ENCODE measurements at places on chromosomes 2 and 18.

GRCh38 chr2:217478831-217479455, 523.9 kb downstream of the TNS1 start:
- H3K4me1 ChIP-seq = no peaks in the 10 kb centered on the region
- peaks cover 9% of the 10 kb centered on the region for H3K27me3 ChIP-seq
- DNase-seq = no peak
- H3K27ac ChIP-seq = no peak overlapping the region
- no peak overlapping the region for H3K4me3 ChIP-seq
- peaks cover 4% of the 10 kb centered on the region for H3K36me3 ChIP-seq

GRCh38 chr2:191274413-191274815, 29.2 kb downstream of the MYO1B start:
- H3K4me3 ChIP-seq = no peak overlapping the region
- no peak for DNase-seq
- H3K27ac ChIP-seq = no peak overlapping the region

DNA sequence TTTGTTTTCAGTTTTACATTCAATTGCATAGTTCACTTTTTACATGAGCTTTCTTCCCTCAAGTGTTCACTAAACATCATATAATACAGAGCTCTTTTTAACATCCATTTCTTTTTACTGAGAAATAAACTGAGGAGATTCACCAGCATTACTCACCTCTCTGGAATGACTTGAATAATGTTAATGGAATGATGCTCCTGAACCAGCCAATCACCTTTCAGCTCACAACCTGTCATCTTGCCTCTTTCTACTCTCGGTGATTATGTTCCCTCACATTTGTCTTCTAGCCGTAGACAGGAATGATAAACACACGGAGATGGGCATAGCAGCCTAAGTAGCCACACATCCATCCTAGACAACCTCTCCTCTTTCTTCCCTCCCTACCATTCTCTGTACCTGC, 301.7 kb downstream of the PAX3 start:
- H3K27me3 ChIP-seq = no peaks in the 10 kb centered on the region
- no peak overlapping the region for H3K4me3 ChIP-seq
- no peaks in the 10 kb centered on the region for H3K36me3 ChIP-seq
- no peak overlapping the region for H3K27ac ChIP-seq
- H3K4me1 ChIP-seq = no peaks in the 10 kb centered on the region

DNA sequence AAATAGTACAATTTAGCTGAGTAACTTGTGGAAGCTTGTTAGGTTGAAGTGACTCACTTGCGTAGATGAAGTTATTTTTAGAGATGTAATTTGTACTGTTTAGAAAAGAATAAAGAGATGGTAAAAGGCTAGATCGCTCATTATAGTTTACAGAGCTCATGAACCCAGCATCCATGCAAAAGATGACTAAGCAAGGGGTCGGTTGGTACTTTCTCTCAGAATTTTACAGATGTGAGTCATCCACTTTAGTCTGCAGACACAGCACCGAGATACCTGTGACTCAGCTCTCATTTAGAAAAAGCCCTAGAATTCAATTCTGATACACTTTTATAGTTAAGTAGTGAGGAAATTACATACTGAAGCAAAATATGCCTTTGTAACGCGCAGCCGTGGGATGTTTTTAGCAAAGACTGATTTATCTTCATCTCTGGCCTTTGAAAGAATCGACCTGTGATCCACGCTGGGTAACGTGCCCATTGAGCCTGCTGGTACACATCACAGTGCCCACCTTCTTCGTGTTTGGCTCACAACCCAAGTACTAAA, 116.5 kb upstream of the FOSL2 start:
- H3K27ac ChIP-seq = no peak overlapping the region
- no peak overlapping the region for H3K4me3 ChIP-seq
- DNase-seq = no peak
- peaks cover 26% of the 10 kb centered on the region for H3K36me3 ChIP-seq
- peaks cover 23% of the 10 kb centered on the region for H3K4me1 ChIP-seq

DNA sequence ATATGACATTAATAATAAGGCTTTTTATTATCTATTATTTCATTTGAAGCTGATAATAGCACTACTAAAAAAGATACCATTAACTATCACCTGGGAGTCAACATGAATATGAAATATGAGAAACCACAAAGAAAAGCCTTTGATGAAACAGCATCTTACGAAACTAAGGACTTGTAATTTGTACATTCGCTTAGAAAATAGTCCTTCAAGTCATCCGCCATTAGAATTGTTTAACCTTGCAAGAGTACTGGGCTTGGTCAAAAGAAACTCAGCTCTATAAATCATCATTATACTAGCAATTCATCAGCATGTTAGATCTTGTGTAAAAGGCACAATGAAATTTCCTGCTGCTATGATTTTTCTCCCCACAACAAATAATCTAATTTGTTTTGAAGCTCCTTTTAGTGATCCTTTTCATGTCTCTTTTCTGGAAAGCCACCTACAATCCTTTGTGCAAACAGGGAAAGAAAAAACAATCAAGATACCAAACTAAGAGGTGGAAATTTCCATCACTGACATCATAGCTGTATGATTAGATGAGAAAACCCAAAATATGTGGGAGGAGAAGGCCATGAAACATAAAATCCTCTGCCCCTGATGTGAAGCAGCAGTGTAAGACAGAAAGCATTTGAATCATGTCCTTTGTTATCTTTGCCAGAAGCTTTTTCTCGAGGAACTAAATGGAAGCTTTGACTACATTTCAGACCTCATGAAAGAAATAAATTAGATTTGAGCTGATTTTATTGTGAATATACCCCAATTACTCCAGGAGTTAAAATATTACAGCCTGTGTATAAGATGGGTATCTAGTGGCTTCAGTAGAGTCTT, 31.2 kb downstream of the SCN9A start:
- H3K36me3 ChIP-seq = no peaks in the 10 kb centered on the region
- no peaks in the 10 kb centered on the region for H3K27me3 ChIP-seq
- H3K4me1 ChIP-seq = no peaks in the 10 kb centered on the region

DNA sequence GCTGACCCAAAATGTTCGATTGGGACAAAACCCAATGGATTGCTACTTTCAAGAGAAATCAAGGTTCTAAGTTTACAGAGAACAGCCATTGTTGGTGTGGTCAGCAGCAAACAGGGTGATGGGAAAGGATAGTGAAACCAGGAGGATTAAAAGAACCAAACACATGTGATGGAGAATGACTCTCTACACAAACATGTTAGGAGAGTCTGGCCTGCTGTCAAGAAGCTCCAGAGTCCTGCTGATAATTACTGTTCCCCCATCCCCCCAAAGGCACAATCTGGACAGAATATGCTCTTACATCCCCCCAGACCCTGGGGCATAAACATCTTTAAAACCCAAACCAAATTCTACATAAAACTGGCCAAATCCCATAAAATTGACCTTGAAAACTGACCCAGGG, 32.0 kb upstream of the ACYP2 start:
- H3K4me3 ChIP-seq = no peak overlapping the region
- peaks cover 5% of the 10 kb centered on the region for H3K4me1 ChIP-seq
- no peaks in the 10 kb centered on the region for H3K27me3 ChIP-seq
- peaks cover 2% of the 10 kb centered on the region for H3K36me3 ChIP-seq

GRCh38 chr2:207354462-207354861, 175.3 kb upstream of the CREB1 start:
- no peaks in the 10 kb centered on the region for H3K27me3 ChIP-seq
- H3K36me3 ChIP-seq = no peaks in the 10 kb centered on the region
- peaks cover 5% of the 10 kb centered on the region for H3K4me1 ChIP-seq

DNA sequence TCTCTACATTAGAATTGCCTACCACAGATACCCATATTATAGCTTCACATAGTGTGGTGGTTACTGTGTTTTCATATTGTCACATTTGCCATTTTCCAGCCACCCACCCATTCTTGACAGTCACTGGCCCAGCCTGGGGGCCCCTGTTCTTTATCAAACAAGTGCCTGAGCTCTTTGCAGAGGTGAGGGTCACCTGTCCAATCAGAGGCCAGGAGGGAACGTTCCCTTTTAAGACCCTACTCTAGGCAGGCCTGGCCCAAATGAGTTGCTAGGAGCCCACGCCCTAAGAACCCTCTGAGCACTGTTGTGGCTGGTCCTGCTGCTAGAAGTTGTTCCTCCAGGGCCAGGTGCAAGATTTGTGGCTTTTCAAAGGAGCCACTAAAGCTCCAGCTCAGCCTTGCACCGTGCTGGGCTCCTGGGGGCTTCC, 5.2 kb downstream of the IL37 start:
- no peak overlapping the region for H3K27ac ChIP-seq
- DNase-seq = no peak
- peaks cover 4% of the 10 kb centered on the region for H3K27me3 ChIP-seq
- H3K36me3 ChIP-seq = no peaks in the 10 kb centered on the region
- H3K4me3 ChIP-seq = no peak overlapping the region

- no peak for DNase-seq
- H3K27ac ChIP-seq = no peak overlapping the region
- no peak overlapping the region for H3K4me3 ChIP-seq
Observed at GRCh38 chr2:240591226-240591625, 4.7 kb downstream of the CAPN10 start.

DNA sequence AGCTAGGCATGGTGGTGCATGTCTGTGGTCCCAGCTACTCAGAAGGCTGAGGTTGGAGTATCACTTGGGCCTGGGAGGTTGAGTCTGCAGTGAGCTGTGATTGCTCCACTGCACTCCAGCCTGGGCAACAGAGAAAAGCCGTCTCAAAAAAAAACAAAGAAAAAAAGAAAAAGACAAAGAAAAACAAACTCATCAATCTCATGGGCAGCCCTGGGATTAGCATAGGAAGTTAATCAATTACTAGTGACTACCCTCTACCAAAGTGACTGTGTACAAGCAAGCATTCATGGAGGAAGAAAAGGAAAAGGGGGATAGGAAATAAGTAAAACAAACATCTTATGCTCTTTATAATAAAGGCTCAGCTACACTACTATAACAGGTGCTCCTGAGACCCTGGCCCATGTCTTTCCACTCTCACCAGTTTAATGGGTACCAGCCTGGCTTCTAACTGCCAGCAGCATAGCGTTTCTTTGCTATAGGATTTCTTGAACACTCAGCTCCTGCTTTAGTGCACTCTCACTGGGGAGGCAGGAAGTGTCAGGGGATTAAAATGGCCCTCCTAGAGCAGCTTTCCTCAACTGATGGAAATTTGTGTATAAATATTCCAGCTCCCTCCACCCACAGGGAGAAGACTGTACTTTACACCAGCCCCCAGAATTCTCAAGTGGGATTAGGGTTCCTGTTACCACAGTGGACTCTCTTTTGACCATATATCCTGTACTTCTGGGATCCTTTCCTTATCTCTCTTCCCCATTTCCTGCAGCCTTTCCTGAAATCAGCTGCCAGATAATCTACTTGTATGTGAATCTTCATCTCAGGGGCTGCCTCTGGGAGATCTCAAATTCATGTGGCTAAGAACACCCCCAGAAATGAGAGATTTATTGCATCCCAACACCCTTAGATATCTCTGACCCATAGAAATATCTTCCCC, 91.3 kb upstream of the GLS start:
- DNase-seq = no peak
- no peaks in the 10 kb centered on the region for H3K27me3 ChIP-seq
- no peaks in the 10 kb centered on the region for H3K36me3 ChIP-seq
- no peak overlapping the region for H3K27ac ChIP-seq

DNA sequence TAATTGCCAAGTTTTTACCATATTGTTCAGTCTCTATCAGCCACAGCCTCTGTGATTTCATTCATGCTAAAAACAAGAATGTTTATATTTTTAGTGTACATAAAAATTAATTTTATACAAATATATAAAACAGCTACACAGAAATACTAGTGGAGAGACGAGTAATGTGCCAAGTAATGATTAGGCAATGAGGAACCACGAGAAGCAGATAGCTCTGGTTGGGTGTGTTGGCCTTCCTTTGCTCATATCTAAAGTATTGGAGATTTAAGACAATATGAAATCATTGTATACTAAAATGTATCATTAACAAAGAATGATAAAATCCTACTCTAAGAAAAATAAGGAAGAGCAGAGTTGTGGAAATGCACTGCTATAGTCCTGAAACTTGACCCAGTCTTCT, 326.7 kb downstream of the AGAP1 start:
- H3K27ac ChIP-seq = no peak overlapping the region
- no peak for DNase-seq
- H3K36me3 ChIP-seq = no peaks in the 10 kb centered on the region

- peaks cover 8% of the 10 kb centered on the region for H3K27me3 ChIP-seq
- peaks cover 9% of the 10 kb centered on the region for H3K4me1 ChIP-seq
- H3K27ac ChIP-seq = no peak overlapping the region
- H3K4me3 ChIP-seq = no peak overlapping the region
Observed at GRCh38 chr18:75441896-75442295, 14.4 kb upstream of the SMIM21 start.

All from activated naive CD8-positive, alpha-beta T cell treated with anti-CD3 and anti-CD28 coated beads, Interleukin-2, amount 10 ng/mL, durations not matched to agents 7 days and 5 days (primary cell).